ENCODE measurements at places on chromosomes 12 and 14.
A peak's percentile ranks its signal among the peaks of the same experiment; 100 is the strongest.

DNA sequence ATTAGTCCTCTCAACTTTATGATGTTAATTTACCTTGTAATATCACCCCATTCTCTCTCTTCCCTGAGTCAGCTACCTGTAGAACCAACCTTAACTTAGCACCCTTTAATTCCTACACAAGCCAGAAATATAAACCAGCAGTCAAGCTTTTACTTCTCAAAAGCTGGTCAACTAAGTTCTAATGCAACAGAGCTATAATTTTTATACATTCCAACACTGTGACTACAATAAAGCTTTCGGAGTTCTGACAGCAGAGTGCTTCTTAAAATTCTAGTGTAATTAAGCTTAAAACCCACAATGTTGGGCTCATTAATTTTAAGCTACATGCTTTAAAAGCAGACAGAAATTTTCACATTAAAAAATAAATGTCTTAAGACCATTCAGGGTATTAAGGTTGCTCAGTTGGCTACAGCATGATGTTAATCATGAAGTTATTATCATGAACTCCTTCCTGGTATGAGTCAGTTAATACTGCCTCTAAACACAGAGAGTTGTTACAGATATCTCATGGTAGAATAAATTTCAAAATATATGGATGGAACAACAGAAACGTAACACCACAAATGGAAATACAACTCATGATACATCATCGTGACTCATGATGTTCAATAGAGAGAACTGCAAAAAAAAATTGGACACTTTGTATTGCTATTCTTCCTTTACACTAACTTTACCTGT, 126.7 kb downstream of the EPS8 start:
- no peak for DNase-seq

GRCh38 chr12:20863056-20863455, 52.6 kb downstream of the SLCO1B3 start:
- no peak for DNase-seq

- DNase-seq, result peak; percentile 71
These were observed 44.6 kb downstream of the SFSWAP start for GRCh38 chr12:131755305-131756113.

GRCh38 chr12:92928421-92928961, 604 bp downstream of the EEA1 start:
- DNase-seq, result peak; percentile 80

- no peak for DNase-seq
These were observed 53.8 kb downstream of the HRK start for GRCh38 chr12:116827432-116827831.

GRCh38 chr12:105928436-105928835, 210.3 kb downstream of the NUAK1 start:
- DNase-seq, result no peak

DNA sequence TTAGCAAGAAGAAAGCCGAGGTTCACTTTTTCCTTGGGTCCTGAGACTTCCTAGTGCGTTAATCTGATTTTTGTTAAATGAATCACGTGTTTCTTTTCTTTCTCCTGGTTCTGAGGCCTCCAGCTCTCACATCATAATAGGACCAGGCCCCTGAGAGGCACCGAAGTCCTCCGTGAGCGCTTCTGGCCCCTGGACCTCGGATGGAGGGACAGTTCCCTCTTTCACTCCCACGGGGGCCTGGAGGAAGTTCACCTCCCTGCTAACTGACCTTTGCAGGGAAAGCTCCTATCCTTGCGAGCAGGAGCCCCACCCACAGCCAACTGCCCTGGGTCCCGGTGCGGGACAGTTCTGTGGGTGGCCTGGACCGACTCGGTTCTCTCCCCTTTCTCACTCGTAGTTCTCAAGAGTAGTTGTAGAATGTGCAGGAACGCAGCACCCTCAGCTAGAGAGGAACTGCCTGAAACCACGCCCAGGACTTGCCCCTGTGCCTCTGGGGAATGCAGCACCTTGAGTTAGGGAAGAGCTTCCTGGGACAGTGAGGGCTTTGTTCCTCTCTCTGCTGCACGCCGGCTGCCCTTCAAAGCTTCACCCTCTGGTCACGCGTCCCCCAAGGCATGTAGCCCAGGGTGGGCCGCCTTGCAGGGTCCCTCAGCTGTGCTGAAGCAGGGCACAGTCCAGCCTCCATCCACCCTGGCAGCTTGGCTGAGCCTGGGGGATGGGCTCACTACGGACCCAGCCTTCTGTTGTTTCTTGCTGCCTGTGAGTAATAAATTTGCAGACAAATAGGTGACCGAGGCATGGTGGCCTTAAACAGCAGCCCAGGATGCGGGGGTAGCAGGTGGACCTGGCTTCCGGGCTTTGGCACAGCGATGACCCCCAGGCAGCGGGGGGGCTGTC, 264.6 kb downstream of the ADGRD1 start:
- DNase-seq, result no peak

Measured in D341Med (cell line).